Placental epithelial cell (primary cell): ENCODE measurements at places on chromosomes 6 and 20. TPM values are rescaled to one million over a fixed set of nuclear protein-coding genes. Genes with fewer than 3 reads are reported as not detected.

Gene FKBP1C
- 1.2 and 2.0 TPM in 2 replicates for total RNA-seq

Gene COL9A1
- total RNA-seq, result not detected in 2 replicates

Gene BICRAL
- total RNA-seq, result 6.1 and 7.5 TPM in 2 replicates

Gene TFAP2A
- total RNA-seq, result 19.2 and 24.3 TPM in 2 replicates

Gene RGS17
- under 0.01 TPM in 1 of 2 replicates, not detected in the other for total RNA-seq

Gene OPRL1
- 1.3 and 2.0 TPM in 2 replicates for total RNA-seq
